ENCODE measurements at places on chromosomes 1 and 21.

- DNase-seq, result no peak
Observed at GRCh38 chr1:235670157-235670776, 20.7 kb upstream of the GNG4 start.

GRCh38 chr1:170265234-170265633 lies 119.5 kb downstream of the NTMT2 start:
- DNase-seq, result no peak

DNA sequence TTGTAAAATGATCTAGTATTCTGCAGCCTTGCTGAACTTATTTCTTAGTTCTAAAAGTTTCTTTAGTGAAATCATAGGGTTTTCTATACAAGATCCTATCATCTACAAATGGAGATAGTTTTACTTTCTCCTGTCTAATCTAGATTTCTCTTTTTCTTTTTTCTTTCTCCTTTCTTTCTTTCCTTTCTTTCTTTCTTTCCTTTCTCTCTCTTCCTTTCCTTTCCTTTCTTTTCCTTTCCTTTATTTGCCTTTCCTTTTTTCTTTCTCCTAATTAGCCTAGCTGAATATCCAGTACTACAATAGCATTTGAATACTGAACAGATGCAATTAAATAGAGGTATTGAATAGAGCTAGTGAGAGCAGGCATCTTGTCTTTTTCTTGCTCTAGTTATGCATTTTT lies 186.6 kb upstream of the SPAG17 start:
- no peak for DNase-seq

DNA sequence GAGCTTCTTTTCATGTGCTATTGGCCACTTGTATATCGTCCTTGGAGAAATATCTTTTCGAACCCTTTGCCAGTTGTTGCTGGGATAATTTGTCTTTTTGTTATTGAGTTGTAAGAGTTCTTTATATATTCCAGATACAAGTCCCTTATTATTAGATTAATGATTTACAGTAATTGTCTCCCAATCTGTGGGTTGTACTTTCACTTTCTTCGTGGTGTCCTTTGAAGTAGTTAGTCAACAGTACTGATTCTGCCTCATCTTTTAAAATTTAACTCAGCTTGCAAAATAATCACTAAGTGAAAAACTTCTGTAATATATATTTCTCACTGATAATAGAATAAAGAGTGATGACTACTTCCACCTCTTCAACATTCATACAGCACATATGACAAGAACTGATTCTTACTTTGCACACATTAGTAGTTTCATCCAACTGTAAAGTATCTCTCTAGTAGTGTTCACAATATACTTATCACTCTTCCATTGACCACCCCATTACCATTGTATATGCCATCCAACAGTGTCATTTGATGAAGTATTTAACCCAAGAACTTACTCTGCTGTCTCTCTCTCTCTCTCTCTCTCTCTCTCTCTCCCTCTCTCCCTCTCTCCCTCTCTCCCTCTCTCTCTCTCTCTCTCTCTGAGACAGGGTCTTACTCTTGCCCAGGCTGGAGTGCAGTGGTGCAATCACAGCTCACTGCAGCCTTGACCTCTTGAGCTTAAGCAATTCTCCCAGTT lies 104.2 kb upstream of the DMRTA2 start:
- no peak for DNase-seq

DNA sequence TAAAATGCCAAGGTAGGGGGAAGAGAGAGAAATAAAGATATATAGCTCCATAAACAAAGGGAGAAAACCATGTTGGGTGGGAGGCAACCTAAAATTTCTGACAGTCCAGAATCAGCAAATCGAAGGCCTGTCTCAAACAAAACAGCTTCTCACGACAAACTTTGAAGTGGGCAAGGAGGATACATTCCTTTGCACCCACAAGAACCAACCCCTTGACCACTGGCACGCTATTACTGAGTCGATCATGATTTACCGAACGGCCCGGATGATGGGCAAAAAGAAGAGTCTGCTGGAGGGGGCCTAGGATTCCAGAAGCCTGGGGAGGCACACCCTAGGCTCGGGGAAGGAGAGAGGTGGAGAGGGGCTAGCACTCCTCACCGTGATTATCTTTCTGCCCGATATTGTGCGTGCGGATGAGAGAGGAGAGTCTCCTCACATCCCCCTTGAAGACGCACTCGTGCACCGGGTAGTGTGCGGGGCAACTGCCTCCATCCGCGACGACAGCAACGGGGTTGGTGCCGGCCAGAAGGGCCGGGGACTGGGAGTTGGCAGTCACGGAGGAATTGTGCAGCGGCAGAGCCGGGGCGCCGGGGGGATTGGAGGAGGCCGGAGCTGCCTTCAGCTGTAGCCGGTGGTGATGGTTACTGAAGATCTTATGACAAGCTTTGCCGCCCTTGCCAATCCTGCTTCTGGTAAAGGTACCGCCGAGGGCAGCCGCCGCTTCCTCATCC lies 756 bp downstream of the ANKRD13C start:
- DNase-seq, result no peak

GRCh38 chr1:222749927-222750326 lies 12.9 kb downstream of the FAM177B start:
- DNase-seq, result no peak

DNA sequence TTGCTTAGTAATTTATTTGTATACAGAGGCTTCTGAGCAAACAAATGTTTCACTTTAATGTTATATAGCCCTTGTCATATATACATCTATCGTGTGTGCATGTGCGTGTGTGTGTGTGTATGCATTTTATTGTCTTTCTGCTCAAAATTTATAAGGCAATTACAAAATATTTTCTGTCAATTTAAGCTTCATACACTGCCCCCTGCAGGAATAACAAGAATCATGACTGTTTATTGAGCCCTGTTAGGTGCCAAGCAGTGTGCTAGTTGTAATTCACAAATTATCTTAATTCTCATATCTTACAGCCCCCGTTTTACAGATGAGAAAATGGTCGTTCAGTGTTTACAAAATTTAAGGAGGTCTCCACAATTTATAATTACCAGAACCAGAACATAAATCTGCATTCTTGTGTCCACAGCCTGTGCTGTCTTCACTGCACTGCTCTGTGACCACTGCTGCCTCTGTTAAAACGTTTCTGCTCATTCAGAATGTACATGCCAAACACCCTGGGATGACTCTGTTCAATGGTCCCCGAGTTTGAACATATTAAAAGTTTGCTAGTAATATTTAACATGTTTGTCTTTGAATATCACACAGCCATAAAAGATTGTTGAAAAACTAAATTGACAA lies 181.3 kb downstream of the ATP6V1G3 start:
- DNase-seq, result no peak

- no peak for DNase-seq
Observed at GRCh38 chr1:37676281-37677142, 15.8 kb upstream of the CDCA8 start.

DNA sequence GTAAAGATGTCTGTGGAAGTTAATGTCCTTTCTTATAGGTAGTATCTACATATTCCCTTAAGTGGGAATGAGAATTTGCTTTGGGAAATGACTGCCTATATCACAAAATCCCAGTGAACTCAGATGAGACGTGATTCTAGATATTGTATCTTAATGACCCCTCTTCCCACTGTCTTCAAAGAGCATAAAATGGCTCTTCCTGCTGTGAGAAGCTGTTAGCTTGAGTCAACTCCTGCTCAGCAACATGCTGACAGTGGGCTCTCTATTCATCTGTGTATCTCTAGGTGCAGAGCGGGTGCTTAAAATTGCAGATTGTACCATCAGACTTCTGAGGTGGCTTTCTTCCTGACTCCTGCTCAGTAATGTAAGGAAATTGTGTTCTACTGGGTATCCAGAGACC lies 100.6 kb downstream of the SPAG17 start:
- no peak for DNase-seq

DNA sequence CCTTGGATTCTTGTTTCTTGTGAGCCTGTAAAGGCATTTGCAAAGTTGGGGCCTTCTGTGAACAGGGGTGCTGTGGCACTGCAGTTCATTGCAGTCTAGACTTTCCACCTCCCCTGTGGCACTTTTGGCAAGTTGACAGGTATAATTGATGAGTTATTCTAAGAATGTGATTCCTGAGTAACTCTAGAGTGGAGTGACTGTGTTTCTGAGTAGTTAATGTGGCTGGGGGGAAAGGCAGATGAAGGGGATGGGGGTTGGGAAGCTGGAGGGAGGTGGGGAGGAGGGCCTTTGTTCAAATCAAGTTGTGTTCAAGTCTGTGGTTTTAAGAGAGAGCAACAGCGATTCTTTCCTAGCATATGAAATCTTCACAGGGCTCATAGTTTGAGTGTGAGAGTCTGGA lies 32.9 kb downstream of the PBX1 start:
- DNase-seq, result no peak

DNA sequence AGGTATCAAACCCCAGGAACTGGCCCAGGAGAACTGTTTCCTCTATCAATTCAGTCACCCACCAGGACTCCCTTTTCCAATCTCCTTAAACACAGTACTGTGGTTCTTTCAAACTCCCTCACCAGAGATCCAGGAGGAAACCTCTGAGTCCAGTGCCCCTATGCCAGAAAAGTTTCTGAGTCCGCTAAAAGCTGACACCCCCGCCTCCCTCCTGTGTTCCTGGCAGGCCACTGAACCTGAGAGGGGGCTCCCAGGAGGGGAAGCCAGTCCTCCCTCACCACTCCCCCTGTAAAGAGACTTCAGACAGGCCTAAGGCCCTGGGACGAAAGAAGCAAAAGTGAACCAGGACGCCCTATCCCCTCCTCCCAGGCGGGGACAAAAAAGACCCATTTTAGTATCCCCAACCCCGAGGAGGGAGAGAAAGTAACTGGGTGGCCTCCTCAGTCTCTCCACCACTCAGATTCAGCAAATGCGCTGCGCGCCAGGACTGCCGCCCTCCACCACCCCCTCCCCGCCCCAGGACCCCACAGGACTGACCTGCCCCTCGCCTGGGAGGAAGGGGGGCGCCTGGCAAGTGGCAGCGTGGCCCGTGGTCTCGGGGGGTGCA lies 624 bp downstream of the SLC41A1 start:
- no peak for DNase-seq

DNA sequence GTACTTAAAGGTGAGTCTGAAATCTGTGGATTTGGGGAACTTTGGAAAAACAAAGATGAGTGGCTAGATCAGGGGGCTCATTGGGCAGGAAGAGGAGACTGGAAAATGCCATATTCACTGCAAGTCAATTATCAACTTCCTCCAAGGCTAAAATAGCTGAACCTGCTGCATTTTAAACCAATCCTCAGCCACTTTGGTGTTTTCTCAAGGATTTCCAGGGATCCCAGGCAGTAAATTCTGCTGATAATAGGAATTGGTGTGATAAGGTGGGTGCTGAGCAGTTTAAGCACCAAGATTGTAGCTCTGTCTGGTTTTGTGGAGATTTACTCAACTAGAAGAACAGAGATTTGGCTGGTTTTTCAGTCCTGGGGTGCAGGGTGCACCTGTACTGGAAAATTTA lies 153.9 kb upstream of the CAMK1G start:
- no peak for DNase-seq

GRCh38 chr1:226862890-226863289 lies 7.5 kb upstream of the PSEN2 start:
- DNase-seq, result no peak

GRCh38 chr1:117093091-117093534 lies 28.4 kb downstream of the TRIM45 start:
- no peak for DNase-seq

DNA sequence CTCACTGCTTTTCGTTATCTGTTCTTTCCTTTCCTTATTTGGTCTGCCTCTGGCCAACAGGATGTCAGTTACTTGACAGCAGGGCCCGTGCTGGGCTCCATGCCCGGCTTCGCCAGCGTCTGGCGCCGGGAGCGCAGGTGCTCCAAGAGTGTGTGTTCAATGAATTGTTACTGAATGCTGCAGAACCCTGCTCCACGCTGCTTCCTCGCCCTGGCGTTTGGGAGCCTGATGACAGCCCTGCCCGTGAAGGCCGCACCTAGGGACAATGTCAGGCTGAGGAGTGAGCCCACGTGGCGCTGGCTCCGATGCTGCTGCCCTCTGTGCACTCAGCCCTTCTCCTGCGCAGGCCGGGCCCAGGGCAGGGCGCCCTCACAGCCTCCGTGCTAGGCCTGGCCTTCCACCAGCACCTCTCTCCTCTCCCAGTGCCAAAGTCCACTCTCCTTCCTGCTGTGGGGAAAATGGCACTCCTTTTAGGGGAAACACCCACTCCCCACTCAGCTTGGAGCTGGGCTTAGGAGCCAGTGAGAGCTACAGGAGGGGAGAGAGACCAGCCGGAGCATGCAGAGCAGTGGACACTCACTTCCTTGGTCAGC lies 51.4 kb downstream of the ACBD3 start:
- DNase-seq, result no peak

GRCh38 chr21:42003051-42003461 lies 7.1 kb downstream of the ZBTB21 start:
- DNase-seq, result no peak

DNA sequence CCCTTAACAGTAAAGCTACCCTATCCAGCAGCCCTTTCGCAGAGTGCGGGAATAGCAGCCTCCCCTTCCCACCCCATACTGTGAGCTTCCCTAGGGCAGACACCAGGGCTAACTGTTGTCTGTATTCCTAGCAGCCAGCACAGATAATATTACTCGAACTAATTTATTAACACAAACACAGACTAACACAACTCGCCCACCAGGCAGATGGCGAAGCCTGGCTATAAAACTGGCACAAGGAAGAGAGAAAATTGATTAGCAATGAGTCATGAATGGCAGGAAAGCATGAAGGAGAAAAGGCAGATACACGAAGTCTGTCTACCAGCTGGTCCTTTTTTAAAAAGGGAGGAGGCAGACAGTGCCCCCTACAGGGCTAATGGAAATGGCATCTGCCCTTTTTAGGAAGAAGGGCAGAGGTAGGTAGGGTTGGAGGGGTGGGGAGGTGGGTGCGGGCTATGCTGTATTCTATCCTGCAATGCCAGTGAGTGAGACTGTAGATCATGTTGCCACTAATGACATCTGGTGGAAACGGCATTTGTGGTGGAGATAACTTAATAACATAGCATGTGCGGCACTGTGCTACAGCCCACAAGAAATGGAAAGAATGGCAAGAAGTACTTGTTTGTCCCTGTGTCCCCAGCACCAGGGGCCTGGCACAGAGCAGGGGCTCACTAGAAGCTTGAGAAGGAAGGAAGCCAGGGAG lies 30.6 kb upstream of the CTPS1 start:
- peak; percentile 30 for DNase-seq

GRCh38 chr1:53125122-53125521 lies 17.3 kb downstream of the SLC1A7 start:
- DNase-seq, result no peak

DNA sequence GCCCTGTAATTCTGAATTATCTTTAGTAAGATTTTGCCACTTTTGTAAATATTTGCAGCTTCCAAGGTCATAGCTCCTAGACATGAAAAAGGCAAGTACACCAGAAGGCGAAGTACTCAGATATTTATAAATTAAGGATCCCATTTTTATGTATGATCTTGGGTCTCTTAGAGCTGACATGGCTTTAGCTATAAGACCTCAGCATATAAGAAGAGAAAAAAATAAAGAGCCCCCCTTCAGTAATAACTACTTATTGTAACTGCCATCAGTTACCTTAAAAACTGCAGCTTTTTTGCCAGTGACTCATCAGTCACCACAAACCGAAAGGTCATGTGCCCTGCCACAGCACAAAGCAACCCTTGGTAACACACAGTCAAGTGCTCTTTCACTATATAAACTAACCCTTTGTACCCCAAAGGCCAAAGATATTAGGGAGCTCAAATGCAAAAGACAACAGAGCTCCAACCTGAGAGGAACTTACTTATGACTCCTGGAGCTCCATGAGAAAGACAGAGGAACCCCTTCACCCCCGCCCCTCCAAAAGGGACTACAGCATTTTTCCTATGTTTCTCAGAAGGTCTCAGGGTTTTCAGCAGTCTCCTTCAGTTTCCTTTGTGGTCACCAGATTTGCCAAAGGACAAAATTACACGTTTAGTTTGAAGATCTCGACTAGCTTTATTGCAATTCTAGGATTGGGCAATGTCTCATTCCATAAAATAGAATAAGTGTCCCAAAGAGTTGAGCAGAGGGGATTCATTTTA lies 219.8 kb upstream of the DUSP10 start:
- DNase-seq, result no peak

All from stimulated activated CD4-positive, alpha-beta T cell treated with anti-CD3 and anti-CD28 coated beads, TNF-alpha, amount 100 ng/mL, for 4 hours (primary cell).